WERI-Rb-1 (cell line): ENCODE measurements at places on chromosomes 3 and 15.

- peak; percentile 30 for DNase-seq
Observed at GRCh38 chr15:65305150-65305758, 777 bp downstream of the RNU5B-1 start.

DNA sequence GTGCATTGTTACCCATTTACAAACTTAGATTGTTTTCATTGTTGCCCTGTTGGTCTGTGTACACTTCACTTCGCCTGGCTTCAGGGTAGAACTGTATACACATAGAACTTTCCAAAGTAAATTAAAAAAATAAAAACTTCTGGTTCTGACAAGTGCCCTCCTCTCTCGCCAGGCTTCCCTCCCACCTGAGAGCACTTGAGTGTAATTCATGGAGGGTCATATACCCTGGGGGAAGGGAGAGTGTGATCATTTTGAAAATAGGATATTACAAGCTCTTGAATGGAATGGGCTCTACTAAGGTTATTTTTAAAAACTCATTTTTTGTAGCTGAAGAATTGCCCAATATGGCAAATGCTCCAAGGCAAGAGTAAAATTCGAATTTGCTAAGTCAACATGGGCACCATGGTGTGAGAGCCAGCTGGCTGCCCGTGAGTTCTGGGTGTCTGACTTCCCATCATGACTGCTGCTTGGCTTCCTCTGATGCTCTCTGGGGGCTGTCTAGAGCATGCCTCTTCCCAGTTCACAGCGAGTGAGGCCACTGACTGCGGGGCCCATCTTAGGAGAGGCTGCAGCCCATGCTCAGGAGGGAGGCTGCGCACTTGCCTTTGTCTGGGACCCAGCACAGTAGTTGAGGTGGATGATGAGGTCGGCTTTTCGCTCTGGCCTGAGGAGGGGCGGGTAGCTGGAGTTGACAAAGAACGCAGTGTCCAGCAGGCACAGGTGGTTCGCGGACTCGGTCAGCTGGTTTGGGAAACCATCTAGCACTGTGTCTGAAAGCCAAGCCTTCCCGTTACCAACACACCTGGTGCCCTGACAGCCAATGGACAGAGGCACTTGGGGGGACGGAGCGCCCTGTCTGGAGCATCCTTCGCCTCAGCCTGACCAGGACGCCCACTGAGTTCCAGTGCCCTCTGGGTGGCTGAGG, 13.1 kb upstream of the EHD4 start:
- no peak for DNase-seq

DNA sequence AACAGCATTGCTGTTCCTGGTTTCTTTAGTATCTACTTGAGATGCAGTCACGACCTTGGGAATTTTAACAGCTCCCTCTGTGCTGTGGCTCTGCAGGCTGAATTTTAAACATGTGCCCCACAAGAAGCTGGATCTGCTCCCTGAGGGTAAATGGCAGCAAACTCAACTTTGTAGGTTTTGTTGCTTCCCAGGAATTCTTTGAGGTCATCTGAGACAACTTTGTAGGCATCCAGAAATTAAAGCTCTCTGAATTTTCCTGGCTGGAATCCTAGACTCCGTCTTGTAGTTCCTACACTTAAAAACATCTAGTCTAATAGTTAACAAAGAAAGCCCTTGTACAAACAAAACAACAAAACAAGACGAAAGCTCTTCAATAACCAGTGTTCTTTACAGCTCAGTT, 366.3 kb downstream of the FEZF2 start:
- DNase-seq: no peak

- no peak for DNase-seq
Observed at GRCh38 chr3:144643771-144644198, 672.2 kb downstream of the DIPK2A start.

DNA sequence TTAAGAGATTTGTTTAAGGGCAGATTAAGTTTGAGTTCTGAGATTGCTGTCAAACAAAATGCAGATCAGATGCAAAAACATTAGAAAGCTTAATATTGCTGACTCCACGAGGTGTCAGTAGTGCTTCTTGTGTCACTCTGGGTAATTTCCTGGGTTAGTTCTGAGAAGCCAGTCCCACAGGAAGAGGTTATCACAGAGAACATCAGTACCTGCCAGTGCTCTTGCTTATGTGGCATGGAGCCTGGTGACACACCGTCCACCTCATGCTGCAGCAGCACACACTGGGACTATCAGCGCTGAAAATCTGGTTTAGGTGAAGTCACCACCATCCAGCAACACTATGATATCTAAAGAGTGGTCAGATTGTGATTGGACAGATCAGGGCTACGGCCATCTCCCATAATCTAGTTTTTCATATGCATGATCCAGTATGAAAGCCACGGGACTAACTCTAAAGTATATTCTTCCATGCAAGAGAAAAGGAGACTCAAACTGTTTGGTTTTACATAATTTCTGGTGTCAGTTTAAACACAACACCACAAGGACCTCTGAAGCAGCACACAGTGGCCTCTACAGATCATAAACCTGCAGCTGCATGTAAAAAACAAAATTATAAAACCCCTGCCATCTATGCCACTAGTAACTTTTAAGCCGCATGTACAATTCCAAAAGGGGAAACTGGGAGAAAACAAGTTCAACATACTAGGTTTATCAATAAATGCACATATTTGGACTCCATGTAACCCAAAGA, 36.1 kb upstream of the MYO5C start:
- DNase-seq: peak; percentile 27

DNA sequence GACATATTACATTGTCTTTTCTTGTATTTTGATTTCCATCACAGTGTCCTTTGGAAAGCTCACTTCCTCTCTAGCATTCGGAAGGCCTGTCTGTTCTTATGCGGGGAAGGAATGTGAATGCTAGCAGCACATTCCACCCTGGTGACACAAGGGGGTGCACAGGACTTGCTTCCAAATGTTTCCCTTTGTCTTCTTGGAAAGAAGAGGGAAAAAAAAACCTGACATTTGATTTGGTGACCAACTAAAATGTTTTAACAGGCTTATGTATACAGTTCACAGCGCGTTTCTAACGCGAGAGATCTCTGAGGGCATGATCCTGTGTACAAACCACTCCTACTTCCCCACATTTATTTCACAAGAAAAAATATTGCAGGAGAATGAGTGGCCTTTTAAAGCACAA, 107.6 kb upstream of the FXR1 start:
- DNase-seq: peak; percentile 53

- no peak for DNase-seq
Observed at GRCh38 chr3:7205962-7206361, 345.0 kb downstream of the GRM7 start.

- DNase-seq: no peak
Observed at GRCh38 chr3:66405701-66406091, 95.1 kb downstream of the LRIG1 start.

GRCh38 chr3:197205675-197206074, 92.7 kb downstream of the DLG1 start:
- DNase-seq: no peak

DNA sequence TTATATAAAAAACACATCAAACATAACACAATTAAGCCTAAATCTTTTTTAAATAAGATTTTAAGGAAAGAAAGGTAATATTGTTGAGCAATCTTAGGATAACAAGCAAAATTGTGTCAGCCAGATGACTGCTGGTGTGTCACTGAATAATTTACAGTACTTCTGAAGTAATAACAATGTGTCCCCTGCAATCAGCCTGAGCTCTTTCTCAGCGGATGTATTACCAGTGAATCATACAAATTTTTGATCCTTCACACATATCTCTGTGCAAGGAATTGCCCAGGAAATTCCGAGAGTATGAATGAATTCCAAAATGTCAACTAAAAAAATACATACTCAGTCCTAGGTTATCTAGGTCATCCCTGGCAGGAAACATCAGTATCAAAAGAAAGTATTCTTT, 76.6 kb upstream of the PTX3 start:
- DNase-seq: no peak

GRCh38 chr15:62105266-62105665, 38.5 kb downstream of the C2CD4A start:
- DNase-seq: no peak
